Activated CD4-positive, CD25-positive, alpha-beta regulatory T cell treated with anti-CD3 and anti-CD28 coated beads, Interleukin-2, amount 50 U/mL, for 24 hours (primary cell): ENCODE measurements at places on chromosomes 11 and 22.

DNA sequence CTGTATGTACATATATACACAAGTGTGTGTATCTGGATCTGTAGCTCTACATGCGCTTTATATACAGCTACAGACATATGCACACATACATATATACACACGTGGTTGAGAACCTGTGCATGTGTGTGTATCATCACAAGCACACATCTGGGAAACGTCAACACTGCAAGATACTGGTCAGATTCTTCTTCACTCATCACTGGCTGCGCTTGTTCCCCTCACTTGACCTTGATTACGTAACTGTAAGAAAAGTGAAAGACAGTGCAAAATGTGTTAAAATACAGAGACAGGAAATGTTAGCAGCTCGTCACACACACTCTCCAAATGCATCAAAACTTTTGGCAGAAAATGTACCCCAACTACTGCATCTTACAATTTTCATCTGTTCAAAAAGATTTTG lies 51.9 kb upstream of the MN1 start:
- ATAC-seq: no peak

DNA sequence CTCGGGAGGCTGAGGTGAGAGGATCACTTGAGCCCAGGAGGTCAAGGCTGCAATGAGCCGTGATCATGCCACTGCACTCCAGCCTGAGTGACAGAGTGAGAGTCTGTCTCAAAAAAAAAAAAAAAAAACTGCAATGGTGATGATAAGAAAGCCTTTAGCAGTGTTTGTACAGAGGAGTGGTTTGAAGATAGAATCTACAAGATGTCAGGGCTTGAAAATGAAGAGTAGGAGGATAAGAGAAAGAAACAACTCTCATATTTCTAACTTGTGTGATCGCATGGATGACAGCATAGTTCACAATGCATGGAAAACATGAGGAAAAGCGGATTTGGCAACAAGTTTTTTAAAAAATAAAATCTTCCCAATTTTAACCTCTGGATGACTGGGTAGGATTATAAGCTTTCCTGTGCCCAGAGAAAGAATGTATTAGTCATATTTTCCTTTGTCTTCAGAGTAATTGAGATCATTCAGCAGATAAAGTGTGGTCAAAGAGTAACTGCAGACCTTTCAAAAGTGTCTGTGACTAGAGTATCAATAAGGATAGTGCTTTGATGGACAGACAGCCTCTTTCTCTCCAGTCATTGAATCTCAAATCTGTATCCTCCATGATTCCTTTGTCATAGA lies 328.1 kb downstream of the CASP12 start:
- ATAC-seq: no peak

- no peak for ATAC-seq
These were observed 63.2 kb upstream of the BIRC3 start for GRCh38 chr11:102254047-102254446.

DNA sequence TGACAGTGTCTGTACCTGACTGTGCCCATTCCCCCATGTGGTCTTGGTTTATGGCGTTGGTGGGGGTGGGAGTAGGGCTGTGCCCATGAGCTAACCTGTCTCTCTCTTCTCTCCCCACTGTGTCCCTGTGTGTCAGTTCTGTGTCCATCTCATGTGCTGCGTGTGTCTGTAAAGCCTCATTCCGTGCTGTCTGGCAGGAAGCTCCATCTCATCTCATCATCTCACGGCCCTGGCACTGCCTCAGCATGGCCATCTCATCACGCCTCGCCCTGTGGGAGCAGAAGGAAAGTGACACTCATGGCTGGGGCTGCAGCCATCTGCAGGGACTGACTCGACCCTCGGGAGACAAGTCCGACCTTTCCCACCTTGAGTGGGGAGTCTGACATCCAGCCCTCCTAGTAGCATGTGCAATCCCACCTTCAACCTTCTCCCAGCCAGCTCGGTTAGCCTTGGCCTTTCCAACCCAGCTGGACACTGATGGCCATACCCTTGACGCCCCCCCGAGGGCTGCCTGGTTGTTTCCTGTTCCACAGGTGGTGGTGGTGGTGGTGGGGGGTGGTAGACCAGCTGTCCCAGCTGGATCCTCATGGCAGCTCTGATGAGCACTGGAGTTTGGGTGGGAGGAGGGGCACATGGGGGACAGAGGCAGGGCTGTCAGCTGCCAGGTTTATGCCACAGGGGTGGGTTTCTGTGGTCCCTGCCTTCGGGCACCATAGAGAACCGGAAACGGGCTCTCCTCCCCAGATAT lies 19.0 kb downstream of the MYO18B start:
- no peak for ATAC-seq

DNA sequence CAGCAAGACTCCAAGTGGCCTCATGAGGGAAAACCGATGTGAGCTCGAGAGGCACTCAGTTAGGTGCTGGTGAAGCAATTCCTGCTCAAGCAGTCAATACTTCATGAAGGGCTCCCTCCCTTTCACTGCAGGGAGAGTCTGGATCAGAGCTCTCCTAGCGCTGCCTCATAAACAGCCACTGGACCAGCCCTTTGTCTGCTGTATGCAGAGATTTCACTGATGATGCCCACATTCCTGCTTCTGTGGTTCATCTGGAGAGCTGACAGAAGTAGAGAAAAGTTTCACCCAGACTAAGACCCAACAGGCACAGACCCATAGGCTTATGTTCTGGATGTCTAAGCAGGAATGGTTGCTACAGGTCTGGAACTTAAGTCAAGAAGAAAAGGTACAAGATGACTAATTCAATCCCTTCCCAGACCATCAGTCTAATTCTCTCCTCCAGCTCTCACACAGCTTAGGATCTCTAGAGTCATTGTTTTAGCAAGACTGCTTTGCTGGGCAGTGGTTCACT lies 4.0 kb downstream of the UCP2 start:
- no peak for ATAC-seq

- no peak for ATAC-seq
These were observed 10.2 kb upstream of the ST3GAL4 start for GRCh38 chr11:126345283-126345682.

- ATAC-seq: peak; percentile 98
These were observed 15.3 kb upstream of the CTR9 start for GRCh38 chr11:10735481-10736475.

DNA sequence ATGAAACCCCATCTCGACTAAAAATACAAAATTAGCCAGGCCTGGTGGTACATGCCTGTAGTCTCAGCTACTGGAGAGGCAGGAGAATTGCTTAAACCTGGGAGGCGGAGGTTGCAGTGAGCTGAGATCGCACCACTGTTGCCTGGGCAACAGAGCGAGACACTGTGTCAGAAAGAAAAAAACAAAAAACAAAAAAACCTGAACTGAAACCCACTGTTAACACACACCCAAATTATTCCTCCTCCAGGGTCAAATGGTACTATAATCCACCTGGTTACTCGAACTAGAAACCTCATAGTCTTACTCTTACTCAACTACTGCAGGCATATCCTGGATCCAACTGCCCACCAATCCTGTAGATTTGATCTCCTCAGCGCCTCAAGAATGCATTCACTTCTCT lies 35.5 kb downstream of the USP28 start:
- peak; percentile 20 for ATAC-seq

- no peak for ATAC-seq
These were observed 1.5 kb upstream of the ALDH3B1 start for GRCh38 chr11:68008381-68009337.

- no peak for ATAC-seq
These were observed 6.6 kb upstream of the RASGRP2 start for GRCh38 chr11:64750361-64751054.

DNA sequence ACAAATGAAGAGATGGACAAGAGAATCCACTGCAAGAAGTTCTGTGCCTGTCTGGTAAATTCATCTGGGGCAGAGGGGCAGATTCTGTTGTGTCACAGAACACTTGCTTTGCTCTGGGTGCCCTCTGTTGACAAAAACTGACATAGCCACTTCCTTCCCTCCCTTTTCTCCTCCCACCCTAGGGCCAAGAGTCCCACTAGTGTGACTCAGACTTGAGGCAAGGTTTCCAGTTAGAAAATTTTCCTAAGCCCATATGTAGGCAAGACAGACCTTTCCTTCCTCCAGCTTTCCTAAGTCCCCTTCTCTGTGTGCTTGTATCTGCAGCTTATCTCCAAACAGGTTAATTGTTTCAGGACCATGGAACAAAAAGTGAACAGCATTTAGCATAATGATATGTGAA lies 106.8 kb downstream of the RBFOX2 start:
- ATAC-seq: peak; percentile 55

DNA sequence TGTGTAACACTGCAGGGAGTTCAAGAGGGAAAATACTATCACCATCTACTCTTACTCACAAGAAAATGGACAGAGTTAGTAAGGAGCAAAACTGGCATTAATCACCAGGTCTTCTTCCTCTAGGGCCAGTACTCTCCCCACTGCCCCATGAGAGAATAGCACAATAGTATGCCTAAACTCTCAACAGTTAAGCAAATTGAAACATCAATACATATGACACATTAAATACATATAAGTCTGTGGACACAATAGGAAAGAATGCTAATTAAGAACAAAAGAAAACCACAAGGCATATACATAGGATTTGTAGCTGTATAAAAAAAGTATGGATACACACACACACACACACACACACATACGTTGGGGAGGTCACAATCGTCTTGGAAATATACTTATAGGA lies 197.9 kb upstream of the BDNF start:
- ATAC-seq: no peak

- no peak for ATAC-seq
These were observed 560.9 kb upstream of the ANO5 start for GRCh38 chr11:21631991-21632390.

GRCh38 chr22:42632096-42632495 lies 8.3 kb downstream of the ATP5MGL start:
- ATAC-seq: no peak

DNA sequence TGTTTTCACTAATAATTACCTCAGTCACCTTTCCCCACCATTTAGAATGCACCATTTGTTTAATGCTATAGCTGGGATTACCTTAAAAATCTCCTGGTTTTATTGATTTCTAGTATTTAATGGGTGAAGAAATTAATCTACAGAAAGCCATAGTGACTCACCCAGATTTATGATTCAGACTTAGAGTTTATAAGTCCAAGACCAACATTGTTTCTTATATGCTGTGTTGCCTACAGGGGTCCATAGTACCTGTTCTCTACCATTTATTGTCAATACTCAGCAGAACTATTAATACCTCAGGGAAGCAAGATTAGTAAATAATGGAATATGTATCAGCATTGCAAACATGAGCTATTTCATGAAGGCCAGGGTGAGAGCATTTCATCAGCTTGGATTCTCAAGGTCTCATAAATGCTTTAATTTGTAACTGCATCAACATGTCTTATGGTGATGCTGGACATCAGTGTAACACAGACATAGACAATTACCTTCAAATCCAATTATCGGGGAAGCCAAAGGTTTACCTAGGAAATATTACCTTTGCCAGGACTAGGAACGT lies 8.0 kb upstream of the MS4A7 start:
- ATAC-seq: no peak

DNA sequence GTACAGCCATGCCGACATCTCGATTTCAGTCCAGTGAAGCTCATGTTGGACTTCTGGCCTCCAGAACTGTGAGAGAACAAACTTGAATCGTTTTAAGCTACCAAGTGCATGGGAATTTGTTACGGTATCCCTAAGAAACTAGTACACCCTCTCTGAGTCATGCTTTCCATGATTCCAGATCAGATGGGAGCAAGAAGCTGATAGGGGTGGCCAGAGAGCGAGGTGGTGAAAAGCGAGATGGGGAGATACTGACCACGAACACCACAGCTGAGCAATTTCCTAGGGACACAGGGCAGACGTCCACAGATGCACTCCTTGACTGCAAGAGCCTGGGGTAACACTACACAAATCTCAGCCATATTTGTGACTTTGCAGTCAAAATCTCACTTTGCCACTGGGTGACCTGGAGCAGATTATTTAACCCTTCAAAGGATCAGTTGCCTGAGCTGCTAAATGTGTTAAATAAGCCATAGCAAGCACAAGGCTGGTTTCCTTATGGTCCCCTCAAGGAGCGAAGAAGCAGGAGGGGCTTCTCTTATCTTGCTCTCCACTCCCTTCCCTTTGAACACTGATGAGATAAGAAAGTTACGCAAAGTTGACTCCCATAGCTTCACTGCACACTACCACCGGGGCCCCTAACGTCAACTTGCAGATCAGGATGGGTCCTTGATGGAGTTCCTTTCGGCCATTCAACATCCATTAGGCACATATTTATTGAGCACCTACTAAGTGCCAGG lies 22.6 kb upstream of the RCN1 start:
- no peak for ATAC-seq

DNA sequence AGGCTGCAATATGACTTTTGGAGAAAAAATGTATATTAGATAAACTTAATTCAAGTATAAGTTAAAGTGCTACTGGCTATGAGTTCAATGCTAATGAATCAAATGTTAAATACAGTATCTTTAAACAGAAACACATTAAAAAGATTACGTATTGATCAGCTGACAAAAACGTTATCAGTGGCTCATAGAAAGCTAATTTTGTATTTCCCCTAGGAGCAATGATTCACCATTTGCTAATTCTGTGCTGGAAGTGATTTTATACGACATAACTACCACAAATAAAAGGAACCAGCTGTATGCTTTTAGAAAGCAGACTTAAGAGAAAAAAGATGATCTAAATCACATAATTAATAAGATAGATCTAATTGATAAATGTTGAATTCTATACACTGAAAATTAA lies 43.6 kb downstream of the MRE11 start:
- no peak for ATAC-seq

DNA sequence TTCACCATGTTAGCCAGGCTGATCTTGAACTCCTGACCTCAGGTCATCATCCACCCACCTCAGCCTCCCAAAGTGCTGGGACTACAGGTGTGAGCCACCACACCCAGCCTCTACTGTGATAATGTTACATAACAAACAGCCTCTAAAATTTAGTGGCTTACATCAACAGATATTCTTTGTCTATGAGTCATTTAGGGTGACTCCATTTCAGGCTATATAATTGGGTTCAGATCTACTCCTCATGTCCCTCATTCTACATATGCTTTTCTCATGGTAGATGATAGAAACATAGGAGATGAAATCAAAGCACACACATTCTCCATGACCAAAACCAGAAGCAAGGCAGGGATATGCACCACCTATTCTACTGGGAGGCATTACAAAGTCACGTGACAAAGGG lies 72.7 kb downstream of the SIK2 start:
- ATAC-seq: no peak

DNA sequence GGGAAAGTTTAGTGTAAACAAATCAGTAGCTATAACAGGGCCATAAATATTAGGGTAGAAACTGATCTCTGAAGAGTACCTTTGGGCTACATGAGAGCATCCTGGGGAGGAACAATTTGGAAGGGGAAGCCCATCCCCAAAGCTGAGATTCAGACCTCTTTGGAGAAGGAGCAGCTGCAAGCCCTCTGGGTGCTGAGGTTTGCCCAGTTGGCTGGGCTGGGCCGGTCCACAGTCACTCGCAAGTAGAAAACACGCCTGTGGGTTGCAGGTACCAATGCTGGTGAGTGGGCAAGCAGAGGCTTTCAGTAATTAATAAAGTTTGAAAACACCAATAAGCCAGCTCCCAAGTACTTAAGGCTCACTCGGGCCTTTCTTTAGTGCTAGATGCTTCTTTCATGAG lies 124.5 kb downstream of the ARHGAP8 start:
- ATAC-seq: no peak

GRCh38 chr11:106794058-106794457 lies 224.2 kb downstream of the GUCY1A2 start:
- ATAC-seq: no peak
